ENCODE measurements at places on chromosomes 6 and 20.

DNA sequence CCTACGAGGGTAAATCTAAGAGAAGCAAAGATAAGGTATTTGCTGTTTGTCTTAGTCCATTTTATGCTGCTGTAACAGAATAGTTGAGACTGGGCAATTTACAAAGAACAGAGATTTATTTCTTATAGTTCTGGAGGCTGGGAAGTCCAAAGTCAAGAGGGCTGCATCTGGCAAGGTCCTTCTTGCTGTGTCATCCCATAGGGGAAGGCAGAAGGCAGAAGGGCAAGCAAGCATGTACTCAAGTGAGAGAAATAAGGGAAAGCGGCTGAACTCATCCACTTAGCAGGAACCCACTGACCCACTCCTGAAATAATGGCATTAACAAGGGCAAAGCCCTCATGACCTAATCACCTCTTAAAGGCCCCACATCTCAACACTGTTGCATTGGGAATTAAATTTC lies 102.7 kb downstream of the AGPAT4 start:
- no peak for DNase-seq

DNA sequence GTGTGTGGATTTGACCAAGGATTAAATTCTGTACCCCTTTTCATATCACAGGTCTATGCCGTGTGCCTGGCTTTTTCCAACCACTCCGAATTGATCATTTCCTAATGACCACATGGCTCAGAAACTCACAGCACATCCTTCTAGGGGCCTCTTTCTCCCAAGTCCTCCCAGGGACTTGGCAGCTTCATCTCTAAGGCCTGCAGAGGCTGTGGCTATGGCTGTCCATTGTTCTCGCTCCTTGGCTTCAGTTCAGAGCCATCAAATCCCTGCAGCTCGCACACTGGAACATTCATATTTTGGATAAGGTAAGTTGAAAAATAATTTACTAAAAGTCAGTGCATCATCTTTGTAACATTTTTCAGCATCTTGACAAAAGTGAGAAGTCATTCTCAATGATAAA lies 497.2 kb upstream of the CDH4 start:
- no peak for DNase-seq

- no peak for DNase-seq
Measured at GRCh38 chr6:33781131-33781975, 7.6 kb downstream of the LEMD2 start.

- peak; percentile 66 for DNase-seq
Measured at GRCh38 chr20:56392881-56393482, 537 bp downstream of the CSTF1 start.

- no peak for DNase-seq
Measured at GRCh38 chr20:308427-309038, 11.2 kb downstream of the ZCCHC3 start.

DNA sequence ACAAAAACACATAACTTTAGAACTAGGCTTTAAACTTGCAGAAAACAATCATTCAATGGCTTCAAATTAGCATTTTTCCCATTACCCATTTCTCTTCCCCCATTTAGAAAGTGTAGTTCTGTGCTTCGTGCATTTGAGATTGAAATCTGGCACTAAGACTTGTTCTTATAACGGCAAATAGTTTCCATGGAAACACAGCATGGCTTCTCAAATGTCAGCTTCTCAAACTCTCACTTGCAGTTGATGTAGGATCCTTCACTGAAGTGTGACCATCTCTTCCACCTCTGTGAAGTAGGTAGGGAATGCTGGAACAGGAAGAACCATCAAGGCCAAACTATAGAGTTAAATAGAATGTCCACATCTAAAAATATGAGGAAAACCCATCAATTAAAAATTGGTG lies 52.2 kb downstream of the MANEA start:
- DNase-seq, result no peak

- peak; percentile 18 for DNase-seq
Measured at GRCh38 chr6:14380901-14381828, 263.6 kb downstream of the CD83 start.

DNA sequence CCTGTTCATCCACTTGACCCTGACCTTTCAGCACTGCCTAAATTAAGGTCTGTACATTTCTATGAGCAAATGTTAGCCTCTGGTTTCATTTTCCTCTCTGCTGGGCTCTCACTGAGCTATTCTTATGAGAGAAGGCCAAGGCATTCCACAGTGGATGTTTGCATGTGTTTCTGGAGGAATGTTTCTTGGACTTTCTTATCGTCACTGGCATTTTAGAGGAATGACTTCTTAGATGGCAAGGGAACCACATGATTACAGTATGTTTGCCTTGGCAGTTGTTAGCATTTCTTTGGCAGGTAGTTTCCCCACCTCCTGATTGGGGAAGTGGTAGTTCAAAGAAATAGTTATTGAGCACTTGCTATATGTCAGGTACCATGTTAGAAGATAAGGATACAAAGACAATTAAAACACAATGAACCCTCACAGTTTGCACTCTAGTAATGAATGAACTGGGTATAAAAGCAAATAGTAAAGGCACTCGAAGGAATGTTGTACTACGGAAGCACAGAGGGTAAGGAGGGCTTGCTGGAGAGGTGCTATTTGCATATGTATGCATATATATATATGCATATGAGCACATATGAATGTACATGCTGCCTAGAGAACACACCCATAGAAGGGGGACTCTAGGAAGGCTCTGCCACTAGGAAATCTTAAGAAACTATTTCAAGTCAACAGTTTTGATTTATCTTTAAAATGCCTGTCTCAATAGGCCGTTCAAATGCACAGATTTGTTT lies 307.4 kb downstream of the EYA4 start:
- no peak for DNase-seq

- DNase-seq, result no peak
Measured at GRCh38 chr6:50978380-50979170, 159.9 kb downstream of the TFAP2B start.

GRCh38 chr6:108417027-108417426 lies 122.2 kb downstream of the AFG1L start:
- DNase-seq, result no peak

DNA sequence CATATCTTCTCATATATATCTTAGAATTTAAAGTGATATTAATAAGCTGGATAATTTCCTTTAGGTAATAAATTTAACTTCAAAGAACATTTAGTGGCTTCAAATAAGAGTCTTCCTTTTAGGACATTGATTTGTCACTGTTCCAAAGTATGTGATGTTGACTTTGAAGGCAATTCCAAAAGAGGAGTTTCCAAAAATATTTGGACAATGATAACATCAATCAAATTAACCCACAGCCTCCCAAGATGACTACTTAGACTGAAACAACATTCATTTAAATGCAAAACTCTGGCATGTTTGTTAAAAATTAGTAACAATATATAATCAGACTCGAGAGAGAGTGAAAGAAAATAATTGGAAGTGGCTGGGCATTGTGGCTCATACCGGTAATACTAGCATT lies 211.1 kb downstream of the OGFRL1 start:
- DNase-seq, result no peak

DNA sequence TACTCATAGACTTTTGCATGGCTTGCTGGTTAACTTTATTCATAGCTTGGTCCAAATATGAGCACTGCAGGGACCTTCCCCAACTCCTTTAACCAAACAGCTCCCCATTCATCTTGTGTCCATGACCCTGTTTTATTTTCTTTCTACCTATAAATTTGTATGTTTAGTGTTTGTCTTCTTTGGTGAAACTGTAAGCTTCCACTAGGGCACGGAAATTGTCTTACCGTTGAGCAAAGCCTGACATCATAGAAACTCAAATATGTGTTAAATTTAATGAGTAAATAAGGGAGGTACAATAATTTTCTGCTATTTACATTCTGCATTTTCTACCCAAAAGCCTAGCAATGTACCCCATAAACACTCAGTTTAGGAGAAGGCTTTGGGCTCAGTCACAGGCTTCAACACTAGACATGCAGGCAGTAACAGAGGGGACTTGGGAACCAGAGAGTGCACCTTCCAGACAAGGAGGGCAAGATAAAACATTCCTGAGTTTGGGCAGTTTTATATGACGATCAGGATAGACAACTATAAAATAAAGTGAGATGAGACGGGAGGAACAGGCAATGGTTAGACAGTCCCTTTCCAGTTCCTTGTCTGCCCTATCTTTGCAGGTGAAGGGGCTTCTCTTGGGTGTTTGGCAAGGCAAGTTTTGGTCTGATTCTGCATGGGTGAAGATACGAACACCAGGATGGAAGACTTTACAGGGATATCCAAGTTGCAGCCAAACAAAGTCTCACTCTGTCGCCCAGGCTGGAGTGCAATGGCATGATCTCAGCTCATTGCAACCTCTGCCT lies 46.2 kb upstream of the ZNF217 start:
- DNase-seq, result no peak

DNA sequence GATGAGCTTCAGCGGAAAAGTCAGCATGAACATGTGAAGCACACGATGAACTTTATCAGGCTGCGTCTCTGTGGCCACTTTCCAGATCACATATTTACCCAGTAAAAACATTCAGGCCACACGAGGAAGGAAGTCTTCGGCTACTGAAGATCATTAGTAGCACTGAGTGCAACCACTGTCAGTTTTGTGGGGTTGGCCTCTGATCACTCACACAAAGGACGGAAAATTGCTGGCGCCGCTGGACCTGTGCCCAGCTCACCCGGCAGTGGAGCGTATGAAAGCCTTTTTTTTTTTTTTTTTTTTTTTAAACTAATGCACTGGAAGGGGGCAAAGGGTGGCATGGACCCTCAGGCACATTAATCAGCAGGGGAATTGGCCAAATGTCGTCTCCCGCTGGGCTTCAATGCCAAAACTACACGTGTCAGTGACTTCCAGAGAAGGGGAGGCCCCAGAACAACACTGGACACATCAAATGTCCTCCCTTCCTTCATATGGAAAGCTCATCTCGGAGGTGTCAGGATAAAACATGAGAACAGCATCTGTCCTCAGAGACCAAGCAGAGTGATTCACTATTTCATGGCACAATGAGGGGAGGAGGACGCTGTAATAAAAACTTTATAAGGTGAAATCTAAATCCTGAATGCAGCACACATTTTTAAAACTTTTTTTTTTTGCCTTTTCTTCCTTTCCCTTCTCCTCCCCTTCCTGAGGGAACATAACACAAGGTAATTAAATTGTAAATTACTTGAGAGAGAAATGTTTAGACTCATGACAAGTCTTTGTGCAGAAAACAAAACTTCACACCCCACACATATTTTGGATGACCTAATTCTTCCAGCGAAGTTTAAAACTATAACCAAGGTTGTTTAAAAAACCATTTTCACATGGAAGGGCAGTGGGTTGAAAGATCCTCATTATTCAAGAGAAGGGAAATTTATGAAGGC lies 223.4 kb downstream of the FOXC1 start:
- DNase-seq, result peak; percentile 8

DNA sequence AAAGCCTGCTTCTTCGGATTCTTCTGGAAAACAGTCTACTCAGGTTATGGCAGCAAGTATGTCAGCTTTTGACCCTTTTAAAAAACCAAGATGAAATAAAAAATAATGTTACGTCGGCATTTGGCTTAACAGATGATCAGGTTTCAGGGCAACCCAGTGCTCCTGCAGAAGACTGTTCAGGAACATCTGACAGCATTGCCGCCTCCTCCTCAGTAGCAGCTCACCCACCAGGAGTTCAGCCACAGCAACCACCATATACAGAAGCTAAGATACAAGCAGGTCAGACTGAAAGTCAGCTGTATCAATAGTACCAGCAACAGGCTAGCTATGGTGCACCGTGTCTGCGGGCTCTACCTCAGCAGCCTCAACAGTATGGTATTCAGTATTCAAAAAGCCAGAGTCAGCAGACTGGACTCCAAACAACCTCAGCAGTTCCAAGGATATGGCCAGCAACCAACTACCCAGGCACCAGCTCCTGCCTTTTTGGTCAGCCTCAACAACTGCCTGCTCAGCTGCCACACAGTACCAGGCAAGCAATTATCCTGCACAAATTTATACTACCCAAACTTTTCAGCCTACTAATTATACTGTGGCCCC lies 51.9 kb downstream of the BTBD9 start:
- DNase-seq, result no peak

DNA sequence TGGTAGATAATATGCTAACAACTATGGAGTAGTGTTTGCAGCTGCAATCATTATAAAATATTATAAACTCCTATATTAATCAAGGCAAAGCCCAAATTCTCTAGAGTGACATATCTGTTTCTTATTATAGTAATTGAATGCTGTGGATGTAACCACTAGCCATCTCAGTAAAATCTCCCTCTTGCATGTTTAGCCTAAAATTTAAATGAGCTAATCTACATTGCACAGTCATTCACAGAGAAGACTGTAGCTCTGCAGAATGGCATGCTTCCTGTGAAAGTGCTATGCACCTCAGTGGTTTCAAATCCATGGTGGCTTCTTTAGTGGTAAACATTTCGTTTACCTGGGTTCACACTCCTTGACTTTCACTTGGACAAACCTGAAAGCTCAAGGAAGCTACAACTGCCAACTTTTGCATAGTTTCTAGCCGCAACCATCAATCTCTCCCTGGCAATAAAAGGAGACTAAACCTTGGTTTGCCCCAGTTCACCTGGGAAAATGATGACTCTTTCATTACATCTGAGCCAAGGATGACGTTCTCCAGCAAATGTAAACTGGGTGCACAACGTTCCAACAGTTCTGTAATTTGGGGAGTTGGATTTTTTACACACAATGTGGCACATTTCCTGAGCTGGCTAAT lies 47.2 kb downstream of the FILIP1 start:
- no peak for DNase-seq

DNA sequence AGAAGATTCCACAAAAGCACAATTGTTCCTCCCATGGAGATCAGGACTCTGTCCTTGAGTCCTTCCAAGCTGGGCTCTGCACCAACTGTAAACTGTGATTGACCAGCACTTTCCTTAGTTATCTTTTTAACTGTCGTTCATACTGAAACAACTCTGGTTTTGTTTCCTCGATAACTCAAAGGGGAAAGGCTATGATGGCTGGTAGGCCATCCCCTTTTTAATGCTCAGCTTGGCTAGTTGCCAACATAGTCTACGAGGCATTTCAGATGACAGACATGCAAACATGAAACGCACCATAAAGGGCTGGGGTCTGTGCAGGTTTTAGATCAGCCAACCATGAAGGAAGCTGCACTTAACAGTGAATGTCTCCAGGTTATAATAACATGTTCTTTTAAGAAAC lies 497.1 kb upstream of the ARID1B start:
- peak; percentile 74 for DNase-seq

GRCh38 chr20:45372241-45372640 lies 5.9 kb downstream of the TP53TG5 start:
- DNase-seq, result no peak

- DNase-seq, result no peak
Measured at GRCh38 chr6:121504227-121504626, 68.8 kb downstream of the GJA1 start.

DNA sequence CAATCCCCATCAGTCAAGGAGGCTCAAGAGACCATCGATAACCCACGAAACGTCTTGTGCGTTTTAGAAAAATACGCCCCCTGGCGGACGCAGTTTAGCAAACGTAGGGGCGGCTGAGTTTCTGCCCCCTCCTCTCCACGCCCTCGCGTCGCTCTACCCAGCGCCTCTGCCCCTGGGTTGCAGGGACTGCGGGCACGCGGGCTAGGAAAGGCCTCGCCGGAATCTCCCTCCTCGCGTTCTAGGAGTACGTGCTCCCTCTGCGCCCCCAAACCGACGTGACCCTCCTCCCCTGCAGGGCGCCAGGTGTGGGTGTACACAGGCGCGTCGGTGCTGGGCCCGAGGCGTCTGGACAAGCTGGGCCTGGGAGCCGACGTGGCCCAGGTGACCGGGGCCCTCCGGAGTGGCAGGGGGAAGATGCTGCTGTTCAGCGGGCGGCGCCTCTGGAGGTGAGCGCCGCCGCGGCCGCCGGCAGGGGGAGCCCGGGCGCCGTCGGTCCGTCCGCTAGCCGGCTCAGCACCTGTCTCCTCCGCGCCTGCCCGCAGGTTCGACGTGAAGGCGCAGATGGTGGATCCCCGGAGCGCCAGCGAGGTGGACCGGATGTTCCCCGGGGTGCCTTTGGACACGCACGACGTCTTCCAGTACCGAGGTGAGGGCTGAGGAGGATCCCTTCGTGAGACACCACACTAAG lies 5.3 kb downstream of the MMP9 start:
- DNase-seq, result peak; percentile 29

All from SHP77 treated with DMSO at 0.1 percent for 48 hours (cell line).